Stimulated activated CD4-positive, alpha-beta T cell treated with anti-CD3 and anti-CD28 coated beads, Interleukin-2, amount 100 ng/mL, for 48 hours (primary cell): ENCODE measurements at places on chromosomes 2 and 18.

GRCh38 chr2:97656129-97656755 is 7.6 kb downstream of the ACTR1B start:
- no peak for DNase-seq

DNA sequence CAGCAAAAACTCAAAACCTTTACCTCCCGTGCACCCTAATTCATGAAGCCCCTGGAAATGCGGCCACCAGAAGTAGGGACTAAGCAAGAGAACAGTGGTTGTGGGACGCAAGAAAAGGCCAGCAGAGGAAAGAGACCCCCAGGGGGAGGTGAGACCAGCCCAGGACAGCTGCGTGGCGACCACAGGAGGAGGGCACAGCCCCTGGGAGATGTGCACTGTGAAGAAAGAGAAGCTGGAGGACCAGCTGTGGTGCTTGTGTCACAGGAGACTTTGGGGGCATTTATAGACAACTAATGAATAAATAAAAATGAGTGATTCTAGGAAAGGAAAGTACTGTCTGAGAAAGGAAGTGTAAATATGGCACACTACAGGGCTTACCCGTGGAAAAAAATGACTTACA is 263.8 kb downstream of the EIPR1 start:
- no peak for DNase-seq

GRCh38 chr2:110678457-110679336 is 834 bp upstream of the BUB1 start:
- peak; percentile 3 for DNase-seq

- no peak for DNase-seq
Measured at GRCh38 chr2:32489061-32489460, 132.2 kb downstream of the BIRC6 start.

GRCh38 chr2:142714600-142714999 is 162.9 kb upstream of the KYNU start:
- DNase-seq, result no peak

DNA sequence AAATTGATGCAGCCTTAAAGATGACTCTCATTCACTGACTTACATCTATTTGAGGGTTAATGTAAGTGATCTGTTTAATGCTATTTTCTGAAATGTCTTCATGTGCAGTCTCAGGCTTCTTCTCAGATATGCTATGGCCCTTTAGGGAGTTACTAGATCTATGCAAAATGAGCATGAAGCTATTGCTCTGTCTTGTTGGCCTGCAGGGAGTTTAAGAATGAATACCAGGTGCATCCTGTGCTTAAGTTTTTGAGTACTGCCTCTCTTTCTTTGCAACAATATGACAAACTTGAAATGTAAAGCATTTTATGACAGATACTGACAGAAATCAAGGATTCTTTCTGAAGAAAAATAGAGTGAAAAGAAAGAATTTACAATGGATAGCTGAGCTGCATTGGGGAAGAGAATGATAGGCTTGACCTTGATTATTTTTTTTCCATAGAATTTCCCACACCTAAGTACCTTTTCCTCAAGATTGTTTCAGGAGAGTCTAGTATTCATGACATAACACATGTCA is 1058.3 kb upstream of the TMEFF2 start:
- DNase-seq, result no peak

- peak; percentile 53 for DNase-seq
Measured at GRCh38 chr2:64359892-64360657, 93.9 kb upstream of the LGALSL start.

DNA sequence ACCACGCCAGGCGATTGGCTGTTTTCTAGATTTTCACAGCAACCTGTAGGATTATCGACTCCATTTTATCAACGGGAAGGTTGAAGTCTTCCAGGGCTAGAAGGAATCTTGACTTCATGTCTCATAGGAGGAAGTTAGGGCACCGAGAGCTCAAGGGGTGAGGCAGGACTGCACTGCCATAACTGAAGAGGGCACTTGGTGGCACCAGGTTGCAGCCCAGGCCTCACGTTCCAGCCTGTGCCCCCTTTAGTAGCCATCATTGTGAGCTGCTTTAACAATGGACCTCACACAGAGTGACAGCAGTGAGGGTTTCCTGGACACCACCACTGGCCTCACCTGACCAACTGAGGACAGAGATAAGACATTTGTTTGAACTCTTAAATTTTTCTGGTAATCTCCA is 22.9 kb upstream of the RPL37A start:
- DNase-seq, result no peak

DNA sequence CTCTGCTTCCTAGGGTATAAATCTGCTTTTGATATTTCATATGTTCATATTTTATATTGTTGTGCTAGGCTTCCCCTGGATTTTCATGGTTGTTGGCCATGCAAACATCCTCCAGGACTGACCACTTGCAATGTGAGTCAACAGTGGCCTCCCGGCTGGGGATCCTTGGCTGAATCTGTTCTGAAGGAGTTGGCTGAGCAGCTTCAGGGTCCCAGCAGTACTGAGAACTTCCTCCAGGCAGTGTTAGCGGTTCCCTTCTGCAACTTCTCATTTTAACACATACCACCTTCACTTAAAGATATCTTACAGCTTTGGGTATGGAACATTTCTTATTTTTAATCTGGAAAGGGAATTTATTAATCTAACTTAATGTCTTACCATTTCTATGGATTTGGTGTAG is 122.1 kb downstream of the DTNB start:
- DNase-seq, result no peak

DNA sequence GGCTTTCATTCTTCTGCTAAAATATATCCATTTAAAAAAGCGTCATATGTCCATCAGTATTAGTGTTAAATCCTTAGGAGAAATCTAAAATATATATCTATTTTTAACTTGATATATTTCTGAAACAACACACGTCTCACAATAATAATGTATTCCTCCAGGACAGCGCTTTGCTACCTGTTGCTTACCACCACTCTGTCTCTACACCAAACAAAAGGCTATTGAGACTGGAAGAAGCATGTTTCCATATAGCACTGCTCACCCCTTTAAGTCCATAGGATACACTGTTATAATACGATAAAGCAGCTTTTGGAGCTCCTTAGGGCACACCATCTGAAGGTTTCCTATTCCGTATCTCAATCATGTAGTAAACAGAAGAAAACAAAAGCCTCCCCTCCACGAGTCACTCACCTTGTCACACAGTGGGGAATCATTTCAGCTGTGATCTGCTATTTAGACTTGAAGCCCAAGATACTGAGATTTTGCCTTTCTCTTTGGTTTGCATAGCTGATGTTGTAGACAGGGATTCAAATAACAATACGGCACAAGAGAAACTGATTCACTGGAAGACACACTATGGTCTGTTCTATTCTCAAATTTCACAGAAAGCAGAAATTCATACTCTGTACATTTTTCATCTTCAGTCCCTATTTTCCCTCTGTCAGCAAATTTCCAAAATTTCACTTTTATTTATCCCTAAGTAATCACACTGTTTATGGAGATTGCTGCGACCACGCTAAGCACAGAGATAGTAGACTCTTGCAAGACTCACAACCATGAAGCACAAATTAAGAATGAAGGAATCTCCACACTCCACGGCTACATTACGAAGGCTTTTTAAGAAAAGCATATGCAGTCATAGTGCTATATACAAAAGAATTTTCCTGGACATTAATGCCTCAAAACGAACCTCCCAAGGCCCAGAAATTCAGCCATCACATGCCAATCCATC is 187.1 kb downstream of the TCF4 start:
- no peak for DNase-seq

GRCh38 chr2:47536696-47537095 is 133.7 kb downstream of the MSH2 start:
- no peak for DNase-seq

DNA sequence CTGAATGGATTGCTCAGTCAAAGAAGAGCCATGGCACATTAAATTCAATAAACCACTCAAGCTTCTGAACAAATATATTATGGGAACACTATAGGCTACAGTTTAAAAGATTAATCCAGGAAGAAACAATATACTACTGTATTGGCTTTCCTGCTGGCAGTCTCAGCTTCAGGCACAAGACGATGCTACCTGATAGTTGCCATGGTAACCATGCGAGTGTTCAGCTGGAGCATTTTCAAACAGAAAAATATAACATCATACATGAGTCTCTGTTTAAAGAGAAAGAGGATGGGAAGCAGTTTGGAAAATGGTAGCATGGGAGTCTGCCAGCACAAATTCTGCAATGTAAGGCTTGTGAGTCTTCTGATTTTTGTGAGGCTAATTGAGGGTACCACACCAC is 65.9 kb upstream of the CPO start:
- no peak for DNase-seq

- DNase-seq, result no peak
Measured at GRCh38 chr2:19187323-19188020, 171.0 kb downstream of the OSR1 start.
